ENCODE measurements at places on chromosomes 7 and 10.

GRCh38 chr7:106393564-106394251 lies 108.9 kb upstream of the NAMPT start:
- DNase-seq: no peak

GRCh38 chr7:151717415-151717814 lies 159.5 kb downstream of the PRKAG2 start:
- DNase-seq: no peak

DNA sequence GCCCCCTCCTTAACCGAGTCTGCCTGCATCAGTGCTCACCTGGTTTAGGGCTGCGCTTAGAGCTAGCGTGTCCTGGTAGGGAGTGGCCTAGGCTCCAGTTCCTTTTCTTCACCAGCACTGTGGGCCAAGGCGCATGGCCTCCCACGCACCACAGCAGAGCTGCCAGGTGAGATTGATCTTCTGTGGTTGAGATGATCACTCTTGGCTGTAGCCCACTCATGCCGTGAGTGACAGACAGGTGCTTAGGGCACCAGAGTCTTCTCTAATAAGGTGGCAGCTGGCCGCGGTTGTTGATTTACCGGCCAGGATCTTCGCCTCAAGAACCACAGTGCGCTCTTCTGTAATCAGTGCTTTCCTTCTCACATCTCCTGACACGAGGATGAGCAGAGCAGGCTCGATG lies 157.2 kb upstream of the INSYN2A start:
- no peak for DNase-seq

DNA sequence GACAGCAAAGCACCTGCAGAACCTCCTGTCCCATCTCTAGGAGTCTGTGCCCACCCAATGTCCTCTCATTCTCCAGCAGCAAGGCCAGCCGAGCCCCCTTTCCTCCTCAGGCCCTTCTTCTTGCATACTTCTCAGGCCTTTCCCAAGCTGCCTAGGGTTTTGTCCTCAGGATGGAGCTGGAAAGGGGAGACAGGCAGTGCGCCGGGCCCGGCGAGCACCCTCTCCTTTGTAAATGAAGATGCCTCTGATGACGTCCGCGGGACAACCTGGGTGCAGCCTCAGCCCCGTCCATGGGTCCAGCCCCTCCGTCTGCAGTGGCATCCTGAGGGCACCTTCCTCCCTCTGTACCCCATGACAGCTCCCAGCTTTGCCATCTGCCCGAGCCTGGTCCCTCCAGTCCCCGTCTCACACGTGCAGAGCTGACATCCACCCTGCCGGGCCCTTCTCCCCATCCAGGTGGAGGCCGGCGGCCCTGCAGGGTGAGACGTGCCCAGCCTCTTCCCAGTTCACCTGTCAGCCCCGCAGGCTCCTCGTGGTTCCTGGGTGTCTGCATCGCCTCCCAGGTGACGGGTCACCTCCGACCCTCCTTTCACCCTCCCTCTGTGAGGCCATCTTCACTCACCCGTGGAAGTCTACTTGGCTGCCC lies 36.4 kb downstream of the JAKMIP3 start:
- no peak for DNase-seq

- DNase-seq: no peak
These were observed 93.1 kb upstream of the ZPBP start for GRCh38 chr7:50185951-50186682.

- DNase-seq: no peak
These were observed 316.0 kb upstream of the AOAH start for GRCh38 chr7:37040330-37040729.

DNA sequence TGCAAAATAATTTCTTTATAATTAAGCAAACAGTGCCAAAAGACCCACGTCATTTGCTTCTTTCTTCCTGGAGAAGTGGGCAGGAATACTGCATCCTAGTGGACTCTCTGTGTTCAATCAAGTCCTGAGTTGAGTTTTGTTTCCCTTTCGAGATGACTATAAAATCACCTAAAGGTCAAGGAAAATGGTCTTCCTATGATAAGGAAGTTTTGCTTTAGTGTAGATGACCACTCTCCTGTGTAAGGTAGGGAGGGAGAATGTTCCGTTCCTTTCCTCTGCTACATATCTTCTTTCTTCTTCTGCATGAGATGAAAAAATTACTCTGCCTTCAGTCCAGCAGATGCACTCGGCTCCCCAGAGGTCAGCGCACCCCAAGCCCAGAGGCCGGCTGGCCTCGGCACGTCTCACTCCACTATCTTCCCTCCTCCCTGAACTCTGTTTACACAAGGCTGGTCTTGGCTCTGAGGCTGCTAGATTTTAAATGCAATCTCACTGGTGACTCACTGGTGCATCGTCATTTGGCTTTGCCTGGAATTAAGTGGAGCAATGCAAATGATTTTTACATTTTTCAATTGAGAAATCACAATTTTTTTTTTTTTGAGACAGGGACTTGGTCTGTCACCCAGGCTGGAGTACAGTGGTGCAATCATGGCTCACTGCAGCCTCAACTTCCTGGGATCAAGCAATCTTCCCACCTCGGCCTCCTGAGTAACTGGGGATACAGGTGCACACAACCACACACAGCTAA lies 18.6 kb upstream of the VDAC2 start:
- no peak for DNase-seq

DNA sequence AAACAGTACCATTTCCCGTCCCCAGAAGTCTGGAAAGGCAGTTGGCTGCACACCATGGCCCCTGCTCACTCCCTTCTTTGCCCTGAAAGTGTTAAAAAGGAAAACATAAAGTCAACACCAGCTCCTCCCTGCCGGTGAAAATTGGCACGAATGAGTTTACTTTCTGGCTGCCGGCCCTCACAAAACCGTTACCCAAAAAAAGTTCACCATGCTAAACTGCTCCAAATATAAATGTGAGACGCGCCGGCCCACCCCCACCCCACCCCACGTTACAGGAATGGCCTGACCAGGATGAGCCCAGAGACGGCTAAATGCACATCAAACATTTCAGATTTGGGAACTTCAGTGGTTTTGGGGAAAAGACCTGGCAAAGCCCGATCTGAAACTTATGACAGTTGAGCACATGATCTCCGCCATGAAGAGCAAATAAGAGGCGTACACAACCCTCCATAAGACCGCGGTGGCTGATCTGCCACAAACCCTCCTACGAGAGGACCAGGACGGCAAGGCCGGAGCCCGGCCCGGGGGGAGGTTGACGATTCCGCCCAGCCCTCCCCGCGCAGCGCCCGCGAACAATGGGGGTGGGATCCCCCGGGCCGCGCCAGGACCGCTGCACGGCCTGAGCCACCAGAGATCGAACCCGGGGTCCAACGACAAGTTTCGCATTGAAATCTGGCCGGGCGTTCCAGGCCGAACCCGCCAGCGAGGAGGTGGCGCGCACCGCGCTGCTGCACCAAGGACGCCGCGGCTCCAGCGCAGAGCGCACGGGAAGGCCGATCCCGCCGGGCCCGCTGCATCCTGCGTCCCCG lies 952 bp downstream of the DIP2C start:
- DNase-seq: no peak

- DNase-seq: no peak
These were observed at the start of gene CFTR for GRCh38 chr7:117479225-117480054. Gene CFTR (plus strand): TSS chr7:117480025. CDS start chr7:117480095, 70 bp downstream.

GRCh38 chr10:988667-989545 lies 672 bp downstream of the GTPBP4 start:
- DNase-seq: peak; percentile 15

DNA sequence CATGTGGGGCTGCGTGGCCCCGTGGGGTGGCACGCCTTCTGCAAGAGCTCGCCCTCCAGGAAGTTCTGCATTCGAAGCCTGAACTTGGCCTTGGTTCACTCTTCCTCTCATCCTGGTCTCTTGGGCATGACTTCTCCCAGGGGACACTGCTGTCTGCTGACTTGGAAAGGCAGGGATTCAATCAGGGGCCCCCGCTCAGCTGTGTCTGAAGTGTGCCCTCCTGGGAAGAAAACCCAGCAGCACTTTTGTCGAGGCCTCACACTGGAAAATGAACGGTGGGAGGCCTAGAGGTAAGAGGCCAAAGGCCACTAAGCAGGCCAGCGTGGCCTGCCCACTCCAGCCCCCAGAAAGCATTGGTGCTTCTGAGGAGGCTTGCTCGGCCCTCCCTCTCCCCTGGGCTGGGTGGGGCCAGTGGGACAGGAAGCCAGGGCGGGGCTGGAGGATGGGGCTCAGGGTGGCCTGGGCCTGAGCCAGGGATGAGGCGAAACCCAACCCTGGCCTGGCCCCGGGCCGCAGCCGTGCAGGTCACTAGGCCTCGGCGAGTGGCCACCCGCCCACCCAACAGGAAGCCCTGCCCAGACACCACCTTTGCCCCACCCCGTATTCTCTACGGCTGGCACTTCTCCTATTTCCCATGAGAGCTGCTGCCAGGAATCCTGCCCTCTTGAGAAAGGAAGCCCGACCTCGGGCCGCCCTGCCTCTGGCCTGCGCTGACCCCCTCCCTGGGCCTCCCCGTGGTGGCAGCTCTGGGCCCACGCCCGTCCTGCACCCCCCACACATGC lies 81.1 kb downstream of the ZMIZ1 start:
- DNase-seq: peak; percentile 30

DNA sequence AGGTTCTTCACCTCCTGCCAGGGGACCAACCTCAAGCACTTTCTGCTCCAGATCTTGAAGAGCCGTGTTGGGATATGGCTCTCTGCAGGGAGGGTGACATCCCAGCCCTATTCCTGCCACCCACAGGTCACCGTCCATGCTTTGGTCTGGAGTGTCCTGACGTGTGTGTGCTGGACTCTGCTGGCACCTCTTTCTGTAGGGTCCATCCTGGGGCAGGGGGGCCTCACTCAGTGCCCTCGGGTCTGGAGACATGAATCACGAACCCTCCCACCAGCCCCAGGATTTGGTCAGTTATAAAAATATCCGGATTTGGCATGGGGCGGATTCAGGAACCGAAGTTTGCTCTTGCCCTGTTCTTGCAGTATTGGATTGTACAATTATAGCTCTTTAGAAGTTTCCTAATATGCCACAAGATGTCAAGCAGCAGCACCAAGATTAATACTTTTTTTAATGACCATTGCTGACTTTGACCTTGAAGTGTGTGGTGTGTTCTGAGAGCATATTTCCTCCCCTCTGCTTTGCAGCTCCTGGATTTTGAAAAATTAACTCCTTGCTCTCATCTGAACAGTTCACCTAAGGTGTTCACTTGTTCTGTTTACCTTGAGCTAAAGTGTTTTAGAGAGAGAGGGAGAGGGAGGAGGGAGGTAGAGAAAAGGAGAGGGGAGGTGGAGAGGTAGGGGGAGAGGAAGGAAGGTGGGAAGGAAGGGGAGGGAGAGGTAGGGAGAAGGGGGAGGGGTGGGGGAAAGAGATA lies 95.4 kb upstream of the SHH start:
- DNase-seq: no peak

GRCh38 chr7:94621120-94621519 lies 34.8 kb downstream of the SGCE start:
- no peak for DNase-seq

- DNase-seq: no peak
These were observed 43.0 kb upstream of the LEP start for GRCh38 chr7:128197989-128198580.

GRCh38 chr10:13056456-13057077 lies 43.4 kb upstream of the OPTN start:
- no peak for DNase-seq

GRCh38 chr7:135232720-135233119 lies 918 bp upstream of the STRA8 start:
- no peak for DNase-seq

- DNase-seq: no peak
These were observed 67.6 kb upstream of the GSDME start for GRCh38 chr7:24824896-24825295.

- DNase-seq: no peak
These were observed 1.4 kb upstream of the ZYX start for GRCh38 chr7:143379611-143380259.

GRCh38 chr7:37990337-37990736 lies 69.9 kb downstream of the EPDR1 start:
- no peak for DNase-seq

DNA sequence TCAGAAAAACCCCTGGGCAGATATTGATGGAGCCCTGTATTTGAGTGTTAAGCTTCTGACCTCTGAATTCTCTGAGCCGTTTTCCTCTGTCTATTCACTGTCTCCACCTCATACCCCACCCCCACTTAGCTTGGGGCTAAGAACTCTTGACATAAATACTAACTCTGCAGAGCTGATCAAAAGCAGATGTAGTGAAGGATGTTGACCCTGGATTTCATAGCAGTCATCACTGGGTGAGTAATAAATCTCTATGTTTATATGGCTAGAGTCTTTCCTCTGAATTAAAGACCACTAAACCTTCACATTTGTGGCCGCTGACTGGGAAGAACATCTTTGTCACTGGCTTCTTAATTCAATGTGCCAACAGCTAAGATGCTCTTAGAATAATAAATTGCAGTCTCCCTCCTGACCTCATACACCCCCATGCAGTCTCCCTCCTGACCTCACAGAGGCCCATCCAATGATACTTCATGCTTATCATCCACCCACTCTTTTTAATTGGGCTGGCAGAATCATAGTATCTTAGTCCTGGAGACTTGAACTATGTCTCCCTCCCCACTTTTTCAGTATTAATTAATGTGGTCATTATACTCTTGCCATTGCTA lies 78.0 kb upstream of the MACROH2A2 start:
- DNase-seq: no peak

- no peak for DNase-seq
These were observed 267.0 kb downstream of the FRMD4A start for GRCh38 chr10:14063531-14064285.

GRCh38 chr7:24475166-24475961 lies 97.9 kb upstream of the PALS2 start:
- no peak for DNase-seq

DNA sequence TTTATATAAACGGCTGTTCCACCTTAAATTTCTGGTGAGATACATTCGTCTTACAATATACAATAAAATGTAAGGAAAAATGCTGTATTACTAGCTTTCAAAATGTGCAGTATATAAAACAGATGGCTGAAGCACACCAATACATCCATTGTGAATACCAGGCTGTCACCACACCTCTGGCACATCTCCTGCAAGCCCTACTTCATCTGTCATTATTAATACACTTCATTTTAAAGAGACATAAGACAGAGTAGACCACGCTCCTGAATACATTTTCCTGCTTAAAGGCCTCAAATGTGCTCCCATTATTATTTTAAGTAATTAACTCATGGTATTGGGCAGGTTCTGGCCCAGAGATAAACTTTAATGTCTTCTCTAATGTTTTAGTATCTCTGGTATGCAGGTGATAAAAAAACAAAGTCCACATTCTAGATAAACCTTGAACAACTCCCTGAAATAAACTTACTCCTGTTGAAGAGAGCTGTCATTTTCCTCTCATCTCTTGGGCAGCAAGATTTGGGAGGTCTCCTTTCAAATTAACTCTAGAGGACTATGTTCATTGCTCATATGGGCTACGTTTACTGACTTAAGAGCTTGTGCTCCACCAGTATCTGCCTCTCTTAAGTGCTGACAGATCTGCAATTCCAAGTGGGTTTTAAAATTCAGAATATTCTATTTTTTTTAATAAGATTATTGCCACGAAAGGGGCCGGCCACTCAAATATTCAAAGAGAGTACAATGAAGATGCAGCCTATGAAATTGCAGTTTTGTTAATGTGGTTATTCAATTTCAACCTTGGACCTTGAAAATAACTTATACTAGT lies 396.5 kb upstream of the SEMA3D start:
- no peak for DNase-seq

GRCh38 chr10:78871796-78872195 lies 197.0 kb upstream of the ZMIZ1 start:
- DNase-seq: no peak

- DNase-seq: no peak
These were observed 629.8 kb upstream of the ADARB2 start for GRCh38 chr10:2367083-2367482.

- no peak for DNase-seq
These were observed 272.4 kb downstream of the CREB5 start for GRCh38 chr7:28684650-28685241.
